Calu3 (cell line): ENCODE measurements at places on chromosomes 7 and 10. TPM values are rescaled to one million over a fixed set of nuclear protein-coding genes. Genes with fewer than 3 reads are reported as not detected.

DNA sequence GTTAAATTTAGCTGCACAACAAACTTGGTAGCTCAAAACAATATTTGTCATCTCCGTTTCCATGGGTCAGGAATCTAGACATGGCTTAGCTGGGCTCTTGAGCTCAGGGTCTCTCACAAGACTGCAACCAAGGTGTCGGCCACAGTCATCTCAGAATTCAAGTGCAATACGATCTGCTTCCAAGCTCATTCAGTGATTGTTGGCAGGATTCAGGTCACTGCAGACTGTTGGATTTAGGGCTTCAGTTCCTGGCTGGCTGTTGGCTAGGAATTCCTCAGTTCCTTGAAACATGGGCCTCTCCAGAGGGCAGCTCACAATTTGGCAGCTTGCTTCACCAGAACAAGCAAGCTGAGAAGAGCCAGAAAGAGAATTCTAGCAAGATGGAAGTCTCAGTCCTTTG is 17.5 kb upstream of the CHST3 start:
- DNase-seq = no peak

- no peak for DNase-seq
These were observed 205.8 kb upstream of the HDAC9 start for GRCh38 chr7:18289788-18290187.

- no peak for DNase-seq
These were observed 634 bp downstream of the HECW1 start for GRCh38 chr7:43112941-43113621.

- no peak for DNase-seq
These were observed 10.2 kb upstream of the CADPS2 start for GRCh38 chr7:122896509-122896908.

DNA sequence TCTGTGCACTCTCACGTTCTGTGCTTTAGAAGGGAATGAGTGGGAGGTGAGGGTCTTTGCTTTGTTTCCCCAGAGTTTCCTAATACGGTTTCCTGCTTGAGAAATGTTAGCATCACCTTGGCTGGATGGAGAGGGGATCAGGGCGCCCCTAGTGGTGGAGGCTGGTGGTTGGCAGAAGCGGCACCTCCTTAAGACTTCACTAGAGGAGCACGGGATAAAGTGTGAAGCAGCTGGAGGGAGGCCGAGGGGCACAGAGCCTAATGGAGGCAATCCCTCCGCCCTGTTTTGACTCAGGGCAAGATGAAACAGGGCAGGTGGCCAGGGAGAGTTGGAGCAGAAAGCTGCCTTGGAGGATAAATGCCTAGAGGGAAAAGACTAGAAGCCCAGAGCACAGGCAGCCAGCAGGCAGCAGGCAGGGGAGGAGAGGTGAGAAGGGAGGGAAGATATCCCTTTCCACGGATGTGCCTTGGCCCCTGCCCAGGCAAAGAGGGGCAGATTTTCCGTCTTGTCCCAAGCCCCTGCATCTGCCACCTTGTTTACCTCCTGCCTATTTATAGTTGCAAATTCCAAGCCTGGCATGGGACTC is 56.0 kb upstream of the BTRC start:
- DNase-seq = peak; percentile 75

- DNase-seq = no peak
These were observed 163.0 kb upstream of the PPP2R2D start for GRCh38 chr10:131737543-131738395.

GRCh38 chr7:151188252-151188542 is 1.1 kb upstream of the ASB10 start:
- DNase-seq = no peak

- DNase-seq = no peak
These were observed 94.4 kb downstream of the GLRX3 start for GRCh38 chr10:130230611-130231010.

DNA sequence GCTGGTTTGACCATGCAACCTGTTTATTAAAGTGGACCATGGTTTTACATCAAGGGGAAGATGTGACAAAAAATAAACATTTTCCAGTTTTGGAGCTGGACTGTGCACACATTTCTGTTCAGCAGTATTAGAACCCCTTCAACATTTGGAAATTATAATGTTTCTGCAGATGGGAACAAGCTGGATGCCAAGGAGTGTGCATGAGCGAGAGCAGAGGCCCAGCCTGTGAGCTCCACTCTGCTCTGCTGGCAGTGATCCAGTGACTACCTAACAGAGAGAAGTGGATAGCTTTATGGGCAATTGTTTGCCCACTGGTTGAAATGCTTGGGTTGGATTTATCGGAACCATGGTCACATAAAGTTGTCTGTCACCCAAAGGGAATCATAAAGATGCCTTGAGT is 456.7 kb downstream of the NRG3 start:
- no peak for DNase-seq

The PPP1R3A gene
- total RNA-seq = not detected in 2 replicates

DNA sequence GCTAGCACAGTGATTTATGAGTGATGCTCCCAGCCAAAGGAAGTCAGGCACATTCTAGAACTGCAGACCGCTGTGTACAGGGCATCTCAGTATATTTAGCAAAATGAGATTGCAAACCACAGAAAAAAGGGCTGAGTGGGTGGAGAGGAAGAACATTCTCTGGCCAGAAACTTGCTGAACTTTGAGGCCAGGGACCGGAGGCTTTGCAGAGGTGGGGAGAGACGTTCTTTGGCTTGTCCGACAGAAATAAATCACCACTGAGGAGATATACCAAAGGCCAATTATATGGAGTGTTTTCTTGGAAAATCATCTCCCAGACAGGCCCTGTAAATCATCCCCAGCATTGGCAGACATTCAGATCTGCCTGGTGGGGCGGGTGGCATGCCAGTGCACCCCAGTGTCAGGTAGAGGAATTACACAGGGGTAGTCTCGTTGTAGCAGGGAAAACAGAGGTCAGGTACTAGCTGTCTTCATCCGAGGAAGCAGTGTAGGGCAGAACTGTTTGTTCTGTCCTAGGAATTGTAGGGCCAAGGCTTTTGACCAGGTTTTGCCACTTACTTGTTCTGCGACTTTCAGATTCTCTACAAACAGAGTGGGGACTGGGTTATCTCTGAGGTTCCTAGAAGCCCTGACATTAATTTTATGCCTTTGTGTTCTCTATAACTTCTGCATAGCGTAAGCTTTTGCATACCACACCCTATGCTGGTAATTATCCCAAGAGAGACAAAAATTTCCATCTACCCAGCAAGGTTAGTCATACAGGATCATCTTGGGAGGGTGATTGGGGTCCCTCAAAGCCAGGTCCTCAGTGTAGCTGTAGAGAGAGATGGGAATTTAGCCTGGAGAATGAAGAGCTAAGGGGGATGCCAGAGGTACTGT is 655.6 kb downstream of the LRMDA start:
- peak; percentile 60 for DNase-seq

The GATA3 gene
- total RNA-seq = 5.0 and 8.2 TPM in 2 replicates

GRCh38 chr7:145698526-145699262 is 417.9 kb upstream of the CNTNAP2 start:
- DNase-seq = no peak

- DNase-seq = no peak
These were observed 70.8 kb upstream of the EEPD1 start for GRCh38 chr7:36082216-36082615.

The RNF32 gene
- 1.6 and 3.2 TPM in 2 replicates for total RNA-seq
